ENCODE measurements at places on chromosomes 4 and X.

- no peak for DNase-seq
Observed at GRCh38 chr4:171710743-171711142, 102.5 kb upstream of the GALNTL6 start.

DNA sequence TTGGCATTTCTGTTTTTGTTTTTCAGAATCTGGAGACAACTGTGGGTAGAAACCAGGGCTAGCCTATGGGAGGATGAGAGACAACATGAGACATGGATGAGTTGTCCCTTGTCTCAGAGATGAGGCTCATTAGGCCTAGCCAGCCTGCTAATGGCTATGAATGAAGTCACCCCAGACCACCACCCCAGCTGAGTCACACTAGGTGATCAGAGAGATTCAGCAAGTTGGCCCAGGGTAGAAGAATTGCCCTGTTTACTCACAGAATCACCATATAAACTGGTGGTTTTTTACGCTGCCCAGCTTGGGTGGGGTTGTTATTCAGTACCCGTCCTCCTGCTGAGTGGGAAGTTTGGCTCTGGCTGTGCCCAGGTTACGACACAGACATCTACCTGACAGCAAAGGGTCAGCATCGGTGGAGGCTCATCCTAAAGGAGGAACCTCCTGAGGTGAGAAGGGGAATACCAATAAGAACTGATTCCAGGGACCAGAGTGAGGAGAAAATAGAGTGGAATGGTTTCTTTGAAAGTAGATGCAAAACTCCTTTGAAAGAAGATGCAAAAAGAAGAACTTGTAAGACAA is 17.2 kb upstream of the ARSJ start:
- DNase-seq = no peak

DNA sequence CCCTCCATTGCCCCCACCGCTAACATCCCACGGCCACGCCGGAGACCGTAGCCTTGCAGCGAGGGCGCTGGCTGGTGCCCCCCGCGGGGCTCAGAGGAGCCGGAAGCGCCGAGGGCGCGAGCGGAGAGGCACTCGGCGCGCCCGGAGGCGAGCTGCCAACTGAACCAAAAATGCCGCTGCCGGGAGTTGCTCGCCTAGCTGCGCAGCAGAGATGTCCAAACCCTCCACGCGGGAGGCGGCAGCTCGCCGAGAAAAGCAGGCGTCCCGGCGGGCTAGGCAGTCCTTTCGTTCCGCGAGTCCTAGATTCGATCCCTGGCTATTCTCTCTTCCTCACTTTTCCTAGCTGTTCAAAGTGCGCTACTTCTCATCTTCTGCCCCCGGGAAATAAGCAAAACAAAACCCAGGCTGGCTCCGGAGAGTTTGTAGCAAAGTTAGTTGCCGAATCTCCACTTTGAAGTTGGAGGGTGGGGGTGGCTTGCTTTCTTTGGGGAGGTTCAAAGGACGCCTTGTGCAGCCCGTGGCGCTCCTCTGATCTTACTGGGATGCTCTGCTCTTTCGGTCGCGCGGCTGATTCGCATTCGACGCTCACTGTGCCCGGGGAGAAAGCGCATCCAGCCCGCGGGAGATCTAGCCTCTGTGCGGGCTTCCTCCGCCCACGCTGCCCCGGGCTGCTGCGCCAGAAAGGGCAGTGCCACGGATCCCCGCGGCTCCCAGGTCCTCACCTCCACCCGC is 723 bp downstream of the NKX6-1 start:
- DNase-seq = no peak

- DNase-seq = no peak
Observed at GRCh38 chrX:101462892-101463291, 22.4 kb upstream of the ARMCX4 start.

GRCh38 chrX:144730471-144730870 is 516.8 kb upstream of the SPANXN1 start:
- no peak for DNase-seq

DNA sequence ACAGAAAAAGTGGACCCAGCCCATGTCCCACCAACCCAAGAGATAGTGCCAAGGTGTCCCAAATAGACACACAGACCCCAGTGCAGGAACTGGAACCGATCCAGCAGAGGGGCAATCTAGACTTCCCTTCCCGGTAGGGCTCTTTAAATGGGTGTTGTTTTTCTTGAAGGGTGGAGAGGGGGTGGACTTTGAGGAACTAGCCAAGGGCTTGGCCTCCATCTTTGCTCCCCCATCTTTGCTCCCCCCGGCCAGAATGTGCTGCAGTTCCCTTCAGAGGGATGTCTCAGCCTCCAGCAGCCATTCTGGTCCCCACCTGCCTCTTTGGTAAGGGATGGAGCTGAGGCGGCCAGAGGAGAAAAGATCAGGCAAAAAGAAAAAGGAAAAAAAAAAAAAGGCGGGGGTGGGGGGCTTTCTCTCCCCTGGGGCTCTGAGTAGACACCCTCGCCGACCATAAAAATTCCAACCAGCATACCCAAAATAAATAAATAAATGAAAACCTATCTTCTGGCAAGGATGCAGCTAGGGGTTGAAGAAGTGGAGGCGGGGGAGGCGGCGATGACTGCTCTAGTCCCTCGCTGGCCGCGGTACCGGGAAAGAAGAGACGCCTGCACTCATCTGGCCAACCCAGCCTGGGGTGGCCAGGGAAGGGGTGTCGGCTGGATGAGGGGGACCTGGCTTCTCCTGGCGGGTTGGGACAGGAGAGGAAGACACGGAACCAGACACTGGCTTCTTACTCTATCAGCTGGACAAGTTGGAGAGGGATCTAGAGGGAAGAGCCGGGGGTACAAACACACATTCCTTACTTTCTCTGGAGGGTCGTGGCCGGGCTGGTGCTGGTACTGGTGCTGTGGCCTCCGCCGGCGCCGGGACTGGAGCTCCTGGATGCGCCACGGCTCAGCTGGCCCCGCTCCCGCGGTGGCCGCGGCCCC is 38.5 kb upstream of the IQSEC2 start:
- no peak for DNase-seq

- no peak for DNase-seq
Observed at GRCh38 chr4:13538427-13538973, 5.8 kb downstream of the NKX3-2 start.

DNA sequence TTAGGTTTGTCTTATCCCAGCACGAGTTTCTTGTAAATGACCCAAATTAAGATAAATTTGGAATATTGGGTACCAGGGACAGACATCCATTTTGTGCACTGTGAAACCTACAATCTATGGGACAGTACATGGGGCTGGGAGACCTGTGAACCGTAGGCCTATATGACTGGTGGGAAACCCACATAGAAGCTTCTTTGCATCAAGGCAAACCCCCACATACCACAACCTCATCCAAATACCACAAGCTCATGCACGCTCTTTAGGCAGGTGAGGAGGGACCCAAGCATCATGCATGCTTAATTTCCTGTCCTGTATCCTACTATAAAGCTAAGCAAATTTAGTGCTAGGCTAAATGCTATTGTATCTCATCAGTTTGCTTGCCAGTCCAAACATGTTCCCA is 47.8 kb downstream of the NIPAL1 start:
- DNase-seq = no peak

GRCh38 chrX:150929058-150929457 is 30.6 kb upstream of the CD99L2 start:
- DNase-seq = no peak

GRCh38 chr4:25280210-25280609 is 32.4 kb upstream of the ZCCHC4 start:
- DNase-seq = no peak

- no peak for DNase-seq
Observed at GRCh38 chr4:88526221-88526815, 2.7 kb upstream of the PYURF start.

GRCh38 chr4:13980317-13981310 is 353.1 kb upstream of the BOD1L1 start:
- no peak for DNase-seq

DNA sequence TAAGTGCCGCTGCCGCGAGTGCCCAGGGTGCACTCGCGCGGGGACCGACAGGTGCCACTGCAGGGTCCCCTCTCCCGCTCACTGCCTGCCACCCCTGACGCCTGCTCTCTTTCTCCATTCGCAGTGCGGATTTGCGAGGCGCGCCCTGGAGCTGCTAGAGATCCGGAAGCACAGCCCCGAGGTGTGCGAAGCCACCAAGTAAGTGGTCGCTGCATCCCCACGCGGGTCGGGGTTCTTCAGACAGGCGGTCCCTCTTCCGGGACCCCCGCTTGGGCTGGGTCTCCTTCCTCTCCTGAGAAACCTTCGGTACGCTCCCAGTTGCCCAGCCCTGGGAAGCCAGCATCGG is 547 bp downstream of the GUCY1A1 start:
- no peak for DNase-seq

DNA sequence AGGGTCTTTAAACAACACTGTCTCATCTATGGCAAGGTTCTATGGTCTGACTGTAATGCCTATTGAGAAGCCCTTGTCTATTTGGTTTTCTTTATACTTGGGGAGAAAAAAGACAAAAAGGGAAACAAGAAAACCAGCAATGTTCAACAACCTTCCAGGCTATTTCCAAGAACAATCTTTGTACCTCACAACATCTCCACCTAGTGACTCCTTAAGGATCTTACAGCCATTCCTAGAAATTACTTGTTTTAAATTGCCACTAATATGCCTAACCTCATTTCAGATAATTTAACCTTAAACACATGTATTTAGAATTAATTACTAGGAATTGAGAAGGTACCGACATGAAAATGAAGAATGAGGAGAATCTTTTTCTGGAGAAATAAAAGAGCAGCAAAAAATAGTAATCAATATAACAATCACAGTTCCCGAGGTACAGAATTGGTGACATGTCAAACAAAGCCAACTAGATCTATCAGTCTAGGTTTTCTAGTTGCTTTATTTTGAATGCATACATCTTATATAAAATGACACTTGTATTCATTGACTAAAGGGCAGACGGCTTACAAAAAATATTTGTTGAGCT is 1.6 kb upstream of the RBM46 start:
- DNase-seq = no peak

DNA sequence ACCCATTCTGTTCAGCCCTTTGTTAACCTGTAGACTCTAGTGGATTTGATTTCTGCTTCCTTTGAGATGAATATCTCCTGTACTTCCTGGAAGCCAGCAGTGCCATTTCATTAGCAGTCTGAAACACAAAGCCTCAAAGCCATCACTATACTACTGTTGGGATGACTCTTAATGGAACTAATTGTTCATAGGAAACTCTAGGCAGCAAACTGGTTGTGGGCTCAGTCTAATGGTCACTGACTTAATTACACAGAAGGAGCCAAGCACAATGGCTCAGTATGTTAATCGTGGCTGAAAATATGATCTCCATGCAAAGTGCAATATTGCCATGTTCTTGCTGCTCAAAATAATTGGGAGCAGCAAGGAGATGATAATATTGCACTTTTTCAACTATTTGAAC is 262.3 kb downstream of the ARHGAP24 start:
- no peak for DNase-seq

- no peak for DNase-seq
Observed at GRCh38 chrX:38052096-38052495, 45.7 kb downstream of the SYTL5 start.

GRCh38 chrX:153886915-153887314 is 942 bp upstream of the L1CAM start:
- no peak for DNase-seq

DNA sequence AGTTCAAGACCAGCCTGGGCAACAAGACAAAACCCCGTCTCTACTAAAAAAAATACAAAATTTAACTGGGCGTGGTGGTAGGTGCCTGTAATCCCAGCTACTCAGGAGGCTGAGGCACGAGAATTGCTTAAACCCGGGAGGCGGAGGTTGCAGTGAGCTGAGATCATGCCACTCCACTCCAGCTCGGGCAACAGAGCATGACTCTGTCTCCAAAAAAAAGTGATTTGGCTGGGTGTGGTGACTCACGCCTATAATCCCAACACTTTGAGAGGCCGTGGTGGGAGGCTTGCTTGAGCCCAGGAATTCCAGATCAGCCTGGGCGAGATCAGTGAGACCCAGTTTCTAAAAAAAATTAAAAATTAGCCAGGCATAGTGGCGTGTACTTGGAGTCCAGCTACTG is 4.1 kb downstream of the OPHN1 start:
- no peak for DNase-seq

- no peak for DNase-seq
Observed at GRCh38 chr4:107866726-107867125, 42.0 kb downstream of the SGMS2 start.

- DNase-seq = no peak
Observed at GRCh38 chrX:47840111-47840510, 3.4 kb downstream of the ZNF81 start.

- no peak for DNase-seq
Observed at GRCh38 chr4:169014586-169014985, 4.5 kb upstream of the CBR4 start.

- DNase-seq = no peak
Observed at GRCh38 chr4:31548823-31549222, 828.7 kb downstream of the PCDH7 start.

DNA sequence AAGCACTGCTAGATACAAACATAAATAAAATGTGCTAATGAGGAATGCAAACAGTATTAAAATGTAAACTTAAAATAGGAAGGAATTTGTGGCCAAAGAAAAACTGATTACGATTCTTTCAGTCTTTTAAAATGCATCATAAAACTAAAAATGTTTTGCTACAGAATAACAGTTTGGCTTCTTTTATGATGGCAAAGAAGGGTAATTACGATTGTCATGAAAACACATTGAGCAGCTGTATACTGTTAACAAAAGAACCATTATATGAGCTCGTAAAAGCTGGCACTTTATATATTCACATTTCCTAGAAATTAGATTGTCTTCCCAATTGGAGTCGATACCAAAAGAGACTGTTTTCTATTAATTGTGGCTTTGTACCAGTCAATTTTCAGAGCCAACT is 290.4 kb downstream of the NR3C2 start:
- no peak for DNase-seq

DNA sequence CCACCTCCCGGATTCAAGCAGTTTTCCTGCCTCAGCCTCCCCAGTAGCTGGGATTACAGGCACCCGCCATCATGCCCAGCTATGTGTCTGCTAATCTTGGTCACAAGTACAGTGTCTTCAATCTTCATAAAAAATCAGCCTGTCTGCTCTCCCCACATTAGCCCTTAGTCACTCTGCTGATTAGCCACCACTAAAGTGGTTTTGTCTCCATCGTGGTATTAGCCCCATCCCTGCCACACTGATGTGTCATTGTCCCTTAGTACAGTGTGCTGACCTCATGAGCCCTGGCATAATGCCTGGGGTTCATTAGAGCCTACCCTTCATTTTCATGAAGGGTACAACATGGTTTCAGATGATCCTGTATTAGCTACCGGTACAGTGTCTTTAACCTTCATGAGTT is 49.9 kb downstream of the ZNF157 start:
- no peak for DNase-seq

GRCh38 chr4:75849461-75849860 is 52.8 kb downstream of the PPEF2 start:
- no peak for DNase-seq

DNA sequence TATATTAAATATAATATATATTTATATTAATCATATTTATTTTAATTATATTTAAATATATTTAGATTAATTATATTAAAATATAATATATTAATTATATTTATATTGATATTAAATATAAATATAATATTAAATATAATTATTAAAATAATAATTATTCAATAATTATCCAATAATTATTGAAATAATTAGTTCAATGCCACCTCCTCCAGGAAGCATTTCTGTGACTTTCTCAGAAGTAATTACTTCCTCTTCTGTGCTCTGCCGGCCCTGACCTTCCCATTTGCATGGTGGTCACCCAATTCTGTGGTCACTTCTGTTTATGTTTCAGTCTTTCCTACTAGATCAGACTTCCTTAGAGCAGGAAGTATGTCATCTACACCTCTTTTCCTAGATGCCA is 45.8 kb downstream of the EVC2 start:
- DNase-seq = no peak
